A549 treated with CpdA at 1 μM for 4 hours (cell line): ENCODE measurements at places on chromosomes 6 and 20. TPM values are rescaled to one million over a fixed set of nuclear protein-coding genes. Genes with fewer than 3 reads are reported as not detected.

The ATP6V1G2 gene
- 0.57 to 0.77 TPM (median 0.63 TPM) in 5 replicates for total RNA-seq

The SLA2 gene
- 0.01 to 0.06 TPM in 2 of 5 replicates, not detected in the others for total RNA-seq

The BCAS4 gene
- 28.7 to 35.0 TPM (median 30.6 TPM) in 5 replicates for total RNA-seq

The TMEM217 gene
- 0.38 to 1.2 TPM (median 0.99 TPM) in 5 replicates for total RNA-seq

The MAPK13 gene
- 0.84 to 2.0 TPM (median 1.1 TPM) in 5 replicates for total RNA-seq

The CD93 gene
- total RNA-seq: not detected in 5 replicates

The BPIFA3 gene
- not detected in 5 replicates for total RNA-seq

The FOXC1 gene
- total RNA-seq: 7.0 to 9.5 TPM (median 7.8 TPM) in 5 replicates

The TP53TG5 gene
- total RNA-seq: not detected in 5 replicates

The LY86 gene
- total RNA-seq: not detected in 5 replicates

The EBF4 gene
- total RNA-seq: 2.2 to 4.7 TPM (median 2.4 TPM) in 5 replicates

The BIRC7 gene
- 1.9 to 4.4 TPM (median 3.2 TPM) in 5 replicates for total RNA-seq

The TCP11 gene
- total RNA-seq: not detected in 5 replicates

The CTSA gene
- total RNA-seq: 104 to 133 TPM (median 122 TPM) in 5 replicates

The SIGLEC1 gene
- total RNA-seq: 0.01 to 0.02 TPM in 2 of 5 replicates, not detected in the others

The RAET1G gene
- 7.2 to 12.5 TPM (median 10.7 TPM) in 5 replicates for total RNA-seq

The ENPP5 gene
- total RNA-seq: not detected in 5 replicates

The PNRC1 gene
- 20.3 to 24.0 TPM (median 22.9 TPM) in 5 replicates for total RNA-seq

The SRSF12 gene
- total RNA-seq: 0.68 to 1.3 TPM (median 0.84 TPM) in 5 replicates

The BCAS1 gene
- 0.50 to 0.84 TPM (median 0.62 TPM) in 5 replicates for total RNA-seq

The BICRAL gene
- 3.0 to 3.6 TPM (median 3.5 TPM) in 5 replicates for total RNA-seq

The EYS gene
- 0.08 to 0.14 TPM in 2 of 5 replicates, not detected in the others for total RNA-seq

The HUS1B gene
- total RNA-seq: 0.16 to 0.32 TPM (median 0.18 TPM) in 3 of 5 replicates, not detected in the others

The PPIL4 gene
- 14.1 to 24.1 TPM (median 15.9 TPM) in 5 replicates for total RNA-seq

The LPA gene
- 0.01 to 0.02 TPM in 2 of 5 replicates, not detected in the others for total RNA-seq

The ADGRB3 gene
- total RNA-seq: not detected in 5 replicates

The TP53INP2 gene
- total RNA-seq: 5.9 to 7.4 TPM (median 6.9 TPM) in 5 replicates

The NKAIN2 gene
- total RNA-seq: not detected in 5 replicates

The FITM2 gene
- total RNA-seq: 7.1 to 8.5 TPM (median 7.3 TPM) in 5 replicates

The OPN5 gene
- total RNA-seq: not detected in 5 replicates

The PNPLA1 gene
- 0.05 TPM in 1 of 5 replicates, not detected in the others for total RNA-seq

The AVP gene
- not detected in 5 replicates for total RNA-seq

The KCNK17 gene
- not detected in 5 replicates for total RNA-seq

The PTPRT gene
- total RNA-seq: not detected in 5 replicates

The RBPJL gene
- total RNA-seq: not detected in 5 replicates

The JPH2 gene
- 0.58 to 0.99 TPM (median 0.83 TPM) in 5 replicates for total RNA-seq

The STK38 gene
- total RNA-seq: 19.3 to 21.4 TPM (median 20.1 TPM) in 5 replicates

The CALHM4 gene
- total RNA-seq: not detected in 5 replicates

The ECT2L gene
- total RNA-seq: not detected in 5 replicates

The MEP1A gene
- total RNA-seq: not detected in 5 replicates

The SLC22A2 gene
- total RNA-seq: 0.02 to 0.09 TPM in 2 of 5 replicates, not detected in the others

The GRM1 gene
- 0.02 to 0.08 TPM (median 0.03 TPM) in 3 of 5 replicates, not detected in the others for total RNA-seq
